Suprapubic skin (tissue), 4 donors: ENCODE measurements at places on chromosomes 2 and 18.

DNA sequence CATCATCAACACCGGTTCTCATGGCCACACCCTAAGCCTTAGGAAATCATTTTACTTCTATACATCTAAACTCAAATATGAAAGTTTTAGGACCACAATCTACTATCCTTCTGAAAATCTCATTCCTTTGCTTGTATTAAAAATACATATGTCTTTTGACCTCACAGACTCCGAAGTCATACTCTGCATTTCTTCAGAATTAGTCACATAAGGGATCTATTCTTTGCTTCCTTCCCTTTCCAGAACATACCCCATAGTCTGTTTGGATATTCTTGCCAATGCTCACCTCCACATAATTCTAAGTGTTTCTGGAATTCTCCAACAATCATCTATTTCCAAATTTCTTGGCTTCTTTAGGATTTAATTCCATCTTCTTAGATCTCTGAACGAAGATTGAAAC, 14.2 kb upstream of the DSG1 start:
- H3K27ac ChIP-seq = peak overlapping the region; percentile 39
- no peaks in the 10 kb centered on the region for H3K36me3 ChIP-seq
- no peak for DNase-seq
- H3K27me3 ChIP-seq = no peaks in the 10 kb centered on the region

DNA sequence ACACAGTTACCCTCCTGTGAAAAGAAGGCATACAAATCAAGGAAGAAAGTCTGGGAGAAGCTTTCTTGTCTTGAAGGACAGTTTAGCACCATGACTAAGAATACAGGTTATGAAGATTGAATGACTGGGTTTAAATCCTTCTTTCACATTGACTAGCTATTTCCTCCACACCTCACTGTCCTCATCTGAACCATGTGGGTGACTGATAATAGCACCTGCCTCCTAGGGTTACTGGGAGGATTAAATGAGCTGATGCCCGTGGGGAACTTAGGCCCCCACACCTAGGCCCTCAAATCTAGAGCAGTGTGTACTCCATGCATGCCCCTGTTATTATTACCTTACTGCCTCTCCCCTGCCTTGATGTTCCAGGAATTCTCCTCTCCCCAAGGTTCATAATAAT, 202.9 kb downstream of the FBXO15 start:
- H3K4me1 ChIP-seq = no peaks in the 10 kb centered on the region
- DNase-seq = no peak
- H3K27ac ChIP-seq = no peak overlapping the region

DNA sequence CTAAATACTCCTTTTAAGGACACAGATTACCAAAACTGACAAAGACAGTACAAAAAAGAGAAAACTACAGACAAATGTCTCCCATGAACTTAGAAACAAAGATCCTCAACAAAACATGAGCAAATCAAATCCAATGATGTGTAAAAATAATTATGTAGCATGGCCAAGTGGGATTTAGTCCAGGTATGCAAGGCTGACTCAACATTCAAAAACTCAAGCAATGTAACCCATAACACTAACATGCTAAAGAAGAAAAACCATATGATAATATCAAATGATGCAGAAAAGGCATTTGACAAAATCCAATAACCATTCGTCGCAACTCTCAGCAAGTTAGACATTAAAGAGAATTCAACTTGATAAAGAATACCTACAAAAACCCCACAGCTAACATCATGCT, 239.0 kb upstream of the KLHL29 start:
- no peaks in the 10 kb centered on the region for H3K36me3 ChIP-seq
- no peaks in the 10 kb centered on the region for H3K27me3 ChIP-seq
- H3K4me3 ChIP-seq = no peak overlapping the region
- H3K27ac ChIP-seq = no peak overlapping the region
- H3K4me1 ChIP-seq = no peaks in the 10 kb centered on the region

DNA sequence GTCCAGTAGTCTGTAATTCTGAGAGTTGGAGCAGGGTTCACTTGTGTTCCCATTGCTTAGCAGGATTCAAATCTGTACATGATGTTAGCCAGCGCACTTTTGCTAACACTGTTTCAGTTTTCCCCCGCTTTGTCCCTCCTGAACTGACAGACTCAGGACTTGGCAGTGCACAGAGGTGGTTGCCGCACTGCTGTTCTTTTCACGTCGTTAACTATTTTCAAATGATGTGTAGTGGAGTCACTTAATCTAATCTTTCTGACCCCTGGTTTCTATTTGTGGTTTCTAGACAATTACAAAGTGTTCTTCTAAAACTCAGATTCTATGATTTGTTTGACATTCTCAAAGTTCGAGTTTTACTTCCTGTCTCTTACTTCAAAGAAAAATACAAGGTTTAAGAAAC, 234.5 kb downstream of the RBM43 start:
- H3K4me3 ChIP-seq = no peak overlapping the region
- H3K27ac ChIP-seq = no peak overlapping the region
- DNase-seq = no peak
- H3K27me3 ChIP-seq = no peaks in the 10 kb centered on the region
- H3K4me1 ChIP-seq = peaks cover under 1% of the 10 kb centered on the region
- H3K36me3 ChIP-seq = no peaks in the 10 kb centered on the region

DNA sequence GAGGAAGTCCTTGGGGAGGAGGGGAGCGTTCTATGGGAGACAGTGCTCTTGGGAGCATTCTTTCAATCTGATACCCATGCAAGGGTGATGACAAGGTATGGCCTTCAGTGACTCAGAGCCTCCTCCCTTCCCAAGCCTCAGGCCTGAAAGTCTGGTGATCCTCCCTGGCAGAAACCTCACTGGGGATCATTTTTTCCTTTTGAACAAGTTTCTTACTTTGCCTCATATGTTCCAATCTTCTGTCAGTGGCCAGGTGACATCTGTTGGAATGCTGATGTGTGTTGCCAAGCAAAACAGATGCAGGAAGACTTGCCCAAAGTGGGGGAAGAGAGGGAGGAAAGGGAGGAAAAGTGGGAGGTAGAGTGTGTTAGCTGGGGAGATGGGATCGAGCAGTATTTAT, 224.8 kb downstream of the NEDD4L start:
- no peaks in the 10 kb centered on the region for H3K36me3 ChIP-seq
- H3K4me1 ChIP-seq = peaks cover 25% of the 10 kb centered on the region
- no peak overlapping the region for H3K4me3 ChIP-seq
- no peak for DNase-seq
- peak overlapping the region; percentile 49 for H3K27ac ChIP-seq

- no peak overlapping the region for H3K4me3 ChIP-seq
- no peak overlapping the region for H3K27ac ChIP-seq
- peaks cover 11% of the 10 kb centered on the region for H3K4me1 ChIP-seq
- no peak for DNase-seq
- H3K36me3 ChIP-seq = no peaks in the 10 kb centered on the region
Observed at GRCh38 chr2:85681372-85681763, 12.8 kb upstream of the GNLY start.

DNA sequence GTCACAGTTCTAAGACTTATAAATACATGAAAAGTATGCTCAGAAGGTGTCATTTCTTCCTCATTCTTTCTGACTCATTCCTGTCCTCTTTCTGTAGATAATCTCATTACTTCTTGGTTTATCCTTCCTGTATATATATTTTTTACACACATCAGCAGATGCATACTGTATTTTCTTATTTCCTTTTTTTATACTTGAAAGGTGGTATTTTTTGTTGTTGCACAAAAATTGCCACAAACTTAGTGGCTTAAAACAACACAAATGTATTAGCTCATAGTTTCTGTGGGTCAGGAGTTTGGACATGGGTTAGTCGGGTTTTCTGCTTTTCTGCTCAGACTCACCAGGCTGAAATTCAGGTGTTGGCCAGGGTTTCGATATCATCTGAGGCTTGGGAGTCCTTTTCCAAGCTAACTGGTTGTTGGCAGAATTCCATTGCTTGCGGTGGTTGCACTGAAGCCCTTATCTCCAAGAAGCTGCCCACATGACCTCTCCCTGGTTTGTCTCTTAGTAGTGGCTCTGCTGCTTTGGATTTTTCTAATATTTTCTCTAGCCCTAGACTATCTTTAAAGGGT, 162.6 kb downstream of the FMNL2 start:
- H3K4me3 ChIP-seq = no peak overlapping the region
- no peak overlapping the region for H3K27ac ChIP-seq
- H3K4me1 ChIP-seq = peaks cover 32% of the 10 kb centered on the region

DNA sequence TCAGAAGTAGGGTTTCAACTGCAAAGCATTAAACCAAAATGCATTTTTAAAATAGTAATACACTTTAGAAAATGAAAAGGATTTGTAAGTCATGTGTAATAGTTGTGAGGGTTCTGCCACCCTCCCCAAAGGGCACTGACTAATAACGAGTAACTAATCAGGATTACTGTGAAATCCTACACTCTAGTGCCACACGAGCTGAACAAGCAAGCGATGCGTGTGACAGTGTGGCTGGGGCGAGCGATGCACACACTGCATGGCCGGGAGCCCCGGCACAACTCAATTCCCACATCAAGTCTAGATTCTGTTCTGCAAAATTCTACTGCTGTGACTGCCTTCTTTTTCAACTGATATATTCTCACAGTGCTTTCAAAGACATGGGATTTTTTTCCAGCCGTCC, 156.4 kb downstream of the SEPTIN10 start:
- peak; percentile 10 for DNase-seq
- H3K4me3 ChIP-seq = no peak overlapping the region
- H3K27me3 ChIP-seq = no peaks in the 10 kb centered on the region
- peaks cover 4% of the 10 kb centered on the region for H3K36me3 ChIP-seq
- H3K27ac ChIP-seq = no peak overlapping the region
- H3K4me1 ChIP-seq = no peaks in the 10 kb centered on the region

- H3K4me1 ChIP-seq = peaks cover 29% of the 10 kb centered on the region
- DNase-seq = no peak
- no peak overlapping the region for H3K4me3 ChIP-seq
- no peaks in the 10 kb centered on the region for H3K36me3 ChIP-seq
Observed at GRCh38 chr2:234254783-234255521, 204.4 kb downstream of the SPP2 start.

GRCh38 chr2:136932700-136933099, 167.4 kb downstream of the THSD7B start:
- DNase-seq = no peak
- H3K36me3 ChIP-seq = no peaks in the 10 kb centered on the region
- no peak overlapping the region for H3K27ac ChIP-seq
- H3K27me3 ChIP-seq = no peaks in the 10 kb centered on the region

DNA sequence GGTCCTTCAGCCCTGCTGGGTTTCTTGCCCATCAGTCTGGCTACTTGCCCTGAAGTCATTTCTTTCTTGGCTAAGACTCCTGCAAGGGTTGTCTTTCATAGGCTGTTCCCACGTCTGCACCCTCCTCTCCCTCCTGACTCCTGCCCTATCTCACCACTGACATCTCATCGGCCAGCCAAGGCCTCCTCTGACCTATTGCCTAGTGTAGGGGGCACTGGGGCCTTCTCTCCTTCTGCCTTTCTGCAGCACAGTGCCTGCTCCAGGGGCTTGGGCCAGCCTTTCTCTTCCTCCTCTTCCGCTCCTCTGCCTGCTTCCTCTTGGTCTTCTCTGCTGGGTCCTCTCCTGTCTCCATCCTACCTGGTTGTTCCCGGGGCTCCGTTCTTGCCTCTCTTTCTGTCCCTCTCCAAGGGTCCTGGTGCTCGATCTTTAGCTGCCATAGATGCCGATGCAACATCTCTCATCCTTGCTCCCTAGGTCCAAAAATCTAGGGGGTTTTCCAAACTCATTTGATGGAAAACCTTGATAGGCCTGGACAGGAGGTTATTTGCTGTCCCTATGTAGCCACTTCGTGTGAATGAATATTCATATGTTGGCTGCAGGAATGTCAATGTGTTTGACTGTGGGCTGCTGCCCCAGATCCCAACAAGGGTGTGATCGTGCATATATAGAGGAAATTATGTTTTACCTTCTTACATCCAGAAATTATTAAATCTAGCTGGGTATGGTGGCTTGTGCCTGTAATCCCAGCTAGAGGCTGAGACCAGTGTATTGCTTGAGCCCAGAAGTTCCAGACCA, 9.7 kb upstream of the NT5DC4 start:
- peaks cover 13% of the 10 kb centered on the region for H3K27me3 ChIP-seq
- H3K36me3 ChIP-seq = no peaks in the 10 kb centered on the region
- DNase-seq = no peak
- no peaks in the 10 kb centered on the region for H3K4me1 ChIP-seq
